ENCODE measurements at places on chromosomes 2 and 18.

DNA sequence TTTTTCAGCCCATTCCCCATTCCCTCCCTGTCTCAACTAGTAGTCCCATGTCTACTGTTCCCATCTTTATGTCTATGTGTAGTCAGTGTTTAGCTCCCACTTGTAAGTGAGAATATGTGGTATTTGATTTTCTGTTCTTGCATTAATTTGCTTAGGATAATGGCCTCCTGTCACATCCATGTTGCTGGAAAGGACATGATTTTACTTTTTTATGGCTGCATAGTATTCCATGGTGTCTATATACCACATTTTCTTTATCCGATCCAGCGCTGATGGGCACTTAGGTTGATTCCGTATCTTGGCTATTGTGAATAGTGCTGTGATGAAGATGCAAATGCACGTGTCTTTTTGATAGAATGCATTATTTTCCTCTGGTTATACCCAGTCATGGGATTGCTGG is 21.7 kb upstream of the ITGA6 start:
- DNase-seq, result no peak

GRCh38 chr2:42809819-42810120 is 17.4 kb upstream of the HAAO start:
- peak; percentile 95 for DNase-seq

- DNase-seq, result no peak
These were observed 24.3 kb downstream of the KYNU start for GRCh38 chr2:142901780-142902179.

DNA sequence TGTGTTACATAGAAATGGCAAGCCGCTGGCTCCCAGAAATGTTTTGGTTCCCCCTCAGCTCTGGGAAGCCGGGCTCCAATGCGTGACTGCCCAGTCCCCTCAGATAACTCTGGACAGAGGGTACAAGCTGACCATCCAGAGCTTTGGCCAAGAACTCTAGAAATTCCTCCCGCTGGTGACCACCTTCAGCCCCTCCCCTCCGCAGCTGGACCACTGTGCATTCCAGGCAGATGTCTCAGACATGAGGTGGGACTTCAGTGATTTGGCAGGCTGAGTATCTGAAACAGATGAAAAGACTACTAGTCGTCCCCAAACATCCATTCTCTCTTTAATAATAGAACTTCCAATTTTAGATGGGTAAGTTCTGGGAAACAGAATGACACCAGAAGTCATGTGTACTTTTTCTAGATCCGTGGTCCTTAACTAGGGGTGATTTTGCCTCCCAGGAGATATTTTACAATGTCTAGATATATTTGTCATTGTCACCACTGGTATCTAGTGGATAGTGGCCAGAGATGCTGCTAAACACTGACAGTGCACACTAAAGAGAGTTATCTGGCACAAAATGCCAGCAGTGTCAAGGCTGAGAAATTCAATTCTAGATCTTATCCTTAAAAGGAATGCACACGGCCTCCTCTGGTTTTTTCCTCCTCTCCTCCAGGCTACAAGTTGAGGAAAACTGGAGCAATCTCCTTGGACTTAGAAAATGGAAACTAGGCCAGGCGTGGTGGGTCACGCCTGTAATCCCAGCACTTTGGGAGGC is 294.3 kb downstream of the SRBD1 start:
- no peak for DNase-seq

- DNase-seq, result no peak
These were observed 111.3 kb upstream of the NDUFV2 start for GRCh38 chr18:8991155-8991554.

DNA sequence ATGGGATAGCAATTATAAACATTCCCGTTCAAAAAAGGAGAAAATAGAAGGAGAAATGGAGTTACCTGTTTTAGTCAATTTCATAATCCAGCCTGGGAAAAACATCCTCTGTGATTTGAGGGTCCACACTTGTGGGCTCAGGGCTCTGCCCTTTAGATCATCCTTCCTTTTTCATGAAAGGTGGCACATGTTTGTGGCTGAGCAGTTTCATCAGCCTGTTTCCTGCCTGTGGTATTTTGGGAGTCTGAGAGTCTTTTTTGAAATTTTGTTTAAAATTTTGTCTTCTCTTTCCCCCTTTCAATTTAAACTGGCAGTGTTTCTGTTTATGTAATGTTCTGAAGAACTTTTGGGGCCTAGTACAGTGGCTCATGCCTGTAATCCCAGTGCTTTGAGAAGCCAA is 84.0 kb downstream of the KIAA1328 start:
- no peak for DNase-seq

- DNase-seq, result no peak
These were observed 94.9 kb downstream of the SLC4A3 start for GRCh38 chr2:219722276-219722879.

DNA sequence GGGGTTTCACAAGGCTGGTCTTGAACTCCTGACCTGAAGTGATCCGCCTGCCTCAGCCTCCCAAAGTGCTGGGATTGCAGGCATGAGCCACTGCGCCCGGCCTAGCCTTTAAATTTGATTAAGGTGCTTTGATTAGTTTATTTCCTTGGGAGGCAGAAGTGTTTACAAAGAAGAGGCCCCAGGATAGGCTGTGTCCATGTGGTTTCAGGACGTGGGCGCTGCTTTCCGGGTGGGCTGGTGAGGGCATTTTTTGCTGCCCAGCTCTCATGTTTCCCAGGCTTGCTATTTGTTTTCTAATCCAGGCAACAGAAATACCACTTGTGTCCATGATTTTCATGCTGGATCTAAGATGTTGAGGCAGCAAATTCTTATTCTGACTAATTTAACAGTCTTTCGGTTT is 124.2 kb downstream of the SH3RF3 start:
- DNase-seq, result no peak

DNA sequence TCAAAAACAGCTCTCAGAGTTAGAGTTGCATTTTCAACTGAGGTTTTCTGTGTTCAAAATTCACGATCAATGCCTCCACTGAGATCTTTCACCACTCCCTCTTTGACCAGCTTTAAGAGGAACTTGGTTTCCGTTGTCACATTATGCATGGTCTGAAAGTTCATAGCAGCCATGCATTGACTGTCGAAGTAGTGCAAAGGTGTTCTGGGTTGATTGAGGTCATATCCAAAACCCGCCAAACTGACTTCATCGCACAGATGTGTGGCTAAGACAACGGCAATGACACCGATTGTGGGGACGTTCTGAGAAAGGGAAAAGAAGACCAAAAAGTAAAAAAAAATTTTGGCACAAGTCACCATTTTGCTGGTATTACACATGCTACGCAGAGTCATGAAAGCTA is 48.7 kb downstream of the ST3GAL5 start:
- DNase-seq, result no peak

GRCh38 chr18:58567453-58568196 is 61.3 kb downstream of the ALPK2 start:
- DNase-seq, result no peak

- DNase-seq, result no peak
These were observed 36.8 kb upstream of the WIPF1 start for GRCh38 chr2:174634130-174635014.

DNA sequence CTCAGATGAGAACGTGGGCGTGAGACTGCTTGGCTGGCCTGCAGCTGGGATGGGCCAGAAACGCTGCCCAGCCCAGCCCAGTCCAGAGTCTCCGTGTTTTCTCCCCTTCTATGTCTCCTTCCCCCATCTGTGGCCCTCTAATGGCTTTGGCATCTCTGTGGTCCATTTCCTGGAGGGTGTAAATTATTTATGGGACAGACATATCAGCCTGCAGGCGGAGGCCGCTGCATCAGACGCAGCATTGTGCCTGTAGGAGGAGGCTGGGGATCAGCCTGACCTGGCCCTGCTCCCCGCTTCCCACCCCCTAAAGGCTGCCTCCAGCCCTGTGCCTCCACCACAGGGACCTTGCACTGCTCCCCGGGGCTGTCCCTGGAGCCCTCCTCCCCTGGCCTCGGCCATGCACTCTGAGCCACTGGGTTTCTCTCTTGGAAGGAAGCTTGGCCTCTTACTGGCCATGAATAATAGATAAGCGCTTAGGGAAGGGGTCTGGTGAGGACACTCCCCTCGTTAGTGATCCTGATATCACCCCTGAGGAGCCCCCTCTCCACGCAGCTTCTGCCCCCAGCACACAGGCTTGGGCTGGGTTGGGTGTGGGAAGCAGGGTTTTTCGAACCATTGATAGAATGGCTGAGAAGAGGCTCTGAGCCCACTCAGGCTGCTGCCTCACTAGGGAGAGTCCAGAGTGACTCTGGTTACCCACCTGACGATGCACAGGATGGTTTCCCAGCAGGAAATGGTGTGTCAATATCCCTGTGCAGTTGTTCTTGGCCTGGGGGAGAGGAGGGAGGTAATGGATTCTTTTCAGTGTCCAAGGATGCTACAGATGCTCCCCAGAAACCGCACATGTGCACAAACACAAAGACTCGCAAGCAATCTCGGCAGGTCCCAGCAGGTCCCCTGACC is 185.5 kb downstream of the MYCN start:
- no peak for DNase-seq

GRCh38 chr2:134074619-134075018 is 179.3 kb upstream of the MGAT5 start:
- no peak for DNase-seq

GRCh38 chr18:54948350-54948837 is 10.9 kb downstream of the CCDC68 start:
- no peak for DNase-seq

DNA sequence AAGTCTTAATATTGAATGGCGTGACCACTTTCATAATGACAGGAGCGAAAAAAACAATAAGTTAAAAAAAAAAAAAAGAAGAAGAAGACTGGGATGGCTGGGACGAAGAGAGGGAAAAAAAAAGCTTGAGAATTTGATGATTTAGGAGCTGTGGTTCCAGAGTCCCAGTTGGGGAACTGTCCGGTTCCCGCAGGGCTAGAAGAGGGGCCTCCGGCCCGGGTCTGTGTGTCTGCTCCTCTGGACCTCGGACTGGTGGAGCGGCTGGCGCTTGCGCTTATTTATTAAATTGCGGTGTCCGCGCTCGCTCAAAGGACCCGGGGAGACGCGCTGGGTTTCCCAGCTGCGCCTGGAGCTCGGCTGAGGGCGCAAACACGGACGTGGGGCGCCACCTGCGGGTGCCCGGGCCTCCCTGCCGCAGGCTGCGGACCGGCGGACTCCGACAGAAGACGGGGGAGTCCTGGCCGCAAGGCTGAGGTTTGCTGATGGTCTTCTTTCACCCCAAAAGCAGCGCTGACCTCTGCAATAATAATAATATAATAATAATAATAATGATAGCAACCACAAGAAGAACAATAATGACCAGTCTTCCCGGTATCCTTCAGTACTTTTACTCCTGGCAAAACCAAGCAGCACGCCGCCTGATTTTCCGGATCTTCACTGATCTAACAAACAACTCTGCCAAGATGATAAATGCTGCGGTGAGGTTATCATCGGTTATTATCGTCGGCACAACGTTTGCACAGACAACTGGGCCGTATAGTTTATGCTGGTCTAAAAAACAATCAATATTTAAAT is at the start of gene CBLN2:
TSS of gene CBLN2 (minus strand) at position 251 of the 795 bp plus-strand sequence. CDS start 2,182 bp downstream, outside the sequence.
- DNase-seq, result peak; percentile 68

- no peak for DNase-seq
These were observed 10.3 kb downstream of the ALPI start for GRCh38 chr2:232466221-232466620.

GRCh38 chr18:2932247-2933181 is 80.4 kb downstream of the LPIN2 start:
- no peak for DNase-seq
